ENCODE measurements at places on chromosomes 1 and 21.

- DNase-seq: no peak
Observed at GRCh38 chr1:15243275-15244043, 3.6 kb upstream of the FHAD1 start.

GRCh38 chr1:5691795-5692509, 300.3 kb downstream of the NPHP4 start:
- DNase-seq: no peak

DNA sequence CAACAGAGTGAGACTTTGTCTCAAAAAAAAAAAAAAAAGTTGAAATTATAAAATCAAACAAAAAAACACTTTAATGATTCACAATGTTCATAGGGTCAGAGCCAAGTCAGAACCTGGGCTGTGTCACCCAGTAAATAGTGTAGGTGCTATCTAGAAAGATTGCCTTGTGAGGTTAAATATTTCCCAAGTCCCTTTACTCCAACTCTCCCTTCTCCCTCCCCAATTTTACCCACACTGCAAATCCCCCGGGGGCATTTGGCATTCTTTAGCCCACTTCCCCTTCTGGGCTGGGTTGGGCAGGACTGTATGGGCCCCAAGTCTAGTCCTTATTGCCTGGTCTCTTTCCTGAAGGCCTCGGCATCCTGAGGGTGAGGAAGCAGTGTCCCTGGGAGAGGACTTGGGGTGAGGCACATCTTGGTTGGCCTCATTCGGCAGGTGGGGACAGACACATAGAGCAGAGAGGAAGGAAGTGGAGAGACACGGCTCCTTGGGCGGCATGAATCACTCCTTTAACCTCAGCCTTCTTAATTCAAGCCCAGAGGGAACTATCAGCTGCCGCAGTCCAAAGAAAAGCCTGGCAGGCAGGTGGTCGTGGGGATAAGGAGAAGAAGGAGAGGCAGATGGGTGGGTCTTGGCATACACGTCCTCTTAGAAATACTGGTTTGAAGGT, 8.2 kb downstream of the ADORA1 start:
- no peak for DNase-seq

DNA sequence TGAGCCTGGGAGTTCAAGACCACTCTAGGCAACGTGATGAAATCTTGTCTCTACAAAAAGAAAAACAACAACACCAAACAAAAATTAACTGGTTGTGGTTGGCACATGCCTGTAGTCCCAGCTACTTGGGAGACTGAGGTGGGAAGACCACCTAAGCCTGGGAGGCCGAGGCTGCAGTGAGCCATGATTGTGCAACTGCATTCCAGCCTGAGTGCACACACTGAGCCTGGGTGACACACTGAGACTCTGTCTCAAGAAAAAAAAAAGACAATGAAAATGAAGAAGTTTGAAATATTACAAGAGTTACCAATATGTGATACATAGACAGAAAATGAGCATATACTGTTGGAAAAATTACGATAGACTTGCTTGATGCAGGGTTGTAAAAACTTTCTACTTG, 31.9 kb downstream of the PDC start:
- no peak for DNase-seq

- no peak for DNase-seq
Observed at GRCh38 chr1:220880726-220881506, 1.7 kb downstream of the HLX start.

Measured in T-cell (primary cell).